ENCODE measurements at places on chromosomes 4 and X.

GRCh38 chr4:24736066-24736465, 59.3 kb upstream of the SOD3 start:
- DNase-seq: no peak

- peak; percentile 34 for DNase-seq
Measured at GRCh38 chr4:101366331-101366730, 19.0 kb upstream of the PPP3CA start.

GRCh38 chr4:145177906-145178538, 2.4 kb downstream of the OTUD4 start:
- no peak for DNase-seq

GRCh38 chr4:148273501-148273986, 168.7 kb downstream of the NR3C2 start:
- DNase-seq: no peak

- no peak for DNase-seq
Measured at GRCh38 chr4:13956947-13957346, 329.4 kb upstream of the BOD1L1 start.

DNA sequence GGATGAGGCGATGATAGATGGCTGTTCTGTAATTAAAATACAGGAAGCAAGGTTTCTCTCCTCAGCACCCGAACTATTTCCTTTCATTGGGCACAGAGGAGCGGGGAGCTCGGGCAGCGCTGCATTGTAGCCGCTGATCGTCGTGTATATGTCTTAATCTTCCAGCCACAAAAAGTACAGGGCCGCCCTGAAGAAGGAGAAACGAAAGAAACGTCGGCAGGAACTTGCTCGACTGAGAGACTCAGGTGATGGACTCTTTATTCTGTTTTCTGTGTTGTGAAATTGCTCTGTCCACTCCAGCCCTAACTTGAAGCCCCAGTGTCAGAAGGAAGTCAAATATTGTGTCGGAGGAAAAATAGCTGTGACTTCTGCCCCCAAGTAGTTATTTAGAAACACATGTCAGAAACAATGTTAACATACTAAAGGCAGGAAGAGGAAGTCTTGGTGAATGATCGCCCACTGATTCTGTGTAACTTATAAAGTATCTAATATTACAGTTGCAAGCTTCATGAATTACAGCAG, 546 bp downstream of the ZRSR2 start:
- peak; percentile 6 for DNase-seq

DNA sequence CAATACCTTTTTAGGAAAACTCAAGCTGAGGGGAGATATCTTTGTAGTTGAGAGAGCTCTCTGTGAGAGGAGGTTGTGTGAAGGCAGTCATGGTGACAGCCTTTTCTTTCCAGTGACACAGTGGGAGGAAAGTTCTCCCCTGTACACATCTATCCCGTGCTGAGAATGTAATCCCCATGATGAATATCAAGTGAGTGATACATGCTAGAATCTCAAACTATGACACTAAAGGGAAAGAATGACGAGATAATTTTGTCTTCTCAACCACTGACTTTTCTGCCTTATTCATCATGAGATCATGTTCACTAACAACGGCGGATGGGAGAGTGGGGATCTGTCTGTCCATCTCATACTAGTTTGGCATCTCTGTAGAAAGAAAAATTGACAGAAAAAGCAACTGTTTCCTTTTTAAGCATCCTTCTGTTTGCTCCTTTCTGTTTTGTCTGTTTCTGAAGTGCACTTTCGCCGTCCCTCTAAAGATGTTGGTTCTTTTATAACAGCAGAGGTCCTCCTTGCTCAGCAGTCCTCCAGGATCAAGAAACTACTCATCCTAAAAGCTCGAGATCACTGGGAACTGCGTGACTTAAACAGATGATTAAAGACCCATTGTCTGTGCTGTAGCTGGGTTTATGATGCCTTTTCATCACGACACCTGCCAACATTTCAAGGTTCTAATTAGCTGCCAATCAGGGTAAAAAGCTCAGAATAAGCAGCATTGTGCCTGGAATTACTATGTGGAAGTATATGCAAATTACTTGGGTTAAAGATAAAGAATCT, 137.6 kb downstream of the DCK start:
- DNase-seq: peak; percentile 68

GRCh38 chr4:145799223-145799622, 119.3 kb downstream of the C4orf51 start:
- no peak for DNase-seq

DNA sequence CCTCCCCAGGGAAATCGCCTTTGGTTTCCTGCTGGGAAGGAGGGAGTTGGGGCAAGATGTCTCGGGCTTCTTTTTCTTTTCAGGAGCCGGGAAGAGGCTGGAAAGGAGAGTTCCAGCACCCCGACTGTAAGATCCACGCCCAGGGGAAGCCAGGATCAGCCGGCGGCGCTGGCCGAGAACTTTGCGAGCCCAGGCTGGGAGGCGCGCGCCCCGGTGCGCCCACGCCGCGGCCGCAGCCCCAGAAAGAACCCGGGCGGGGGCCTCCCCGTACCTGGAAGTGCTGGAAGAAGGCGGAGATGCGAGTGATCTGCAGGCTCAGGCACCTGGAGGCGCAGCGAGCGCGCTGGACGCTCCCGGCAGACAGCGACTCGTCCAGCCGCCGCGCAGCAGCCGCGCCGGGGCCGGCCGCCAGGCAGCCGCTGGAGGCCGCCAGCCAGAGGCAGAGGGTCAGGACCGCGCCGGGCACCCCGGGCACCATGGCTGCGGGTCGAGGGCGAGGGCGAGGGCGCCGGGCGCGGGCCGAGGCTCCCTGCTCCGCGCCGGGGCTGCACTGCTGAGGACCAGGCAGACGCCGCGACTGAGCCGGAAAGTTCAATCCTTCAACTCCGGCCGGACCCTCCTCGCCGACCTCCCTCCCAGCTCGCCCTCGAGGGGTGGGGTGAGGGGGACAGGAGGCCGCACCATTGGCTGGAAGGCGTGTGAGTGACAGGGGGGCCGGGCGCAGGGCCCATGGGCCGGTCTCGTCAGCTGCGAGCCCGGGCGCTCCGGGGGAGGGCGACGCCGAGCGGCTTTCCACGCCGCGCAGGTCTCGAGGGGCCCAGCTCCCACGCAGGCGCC, at the start of gene ANOS1:
Gene ANOS1, minus strand, starts transcription at position 579 of the 837 bp plus-strand sequence. Its CDS starts 101 bp downstream, at position 478.
- no peak for DNase-seq

- no peak for DNase-seq
Measured at GRCh38 chr4:174537634-174538033, 15.3 kb upstream of the HPGD start.

- no peak for DNase-seq
Measured at GRCh38 chr4:97317671-97318070, 825.6 kb downstream of the STPG2 start.

DNA sequence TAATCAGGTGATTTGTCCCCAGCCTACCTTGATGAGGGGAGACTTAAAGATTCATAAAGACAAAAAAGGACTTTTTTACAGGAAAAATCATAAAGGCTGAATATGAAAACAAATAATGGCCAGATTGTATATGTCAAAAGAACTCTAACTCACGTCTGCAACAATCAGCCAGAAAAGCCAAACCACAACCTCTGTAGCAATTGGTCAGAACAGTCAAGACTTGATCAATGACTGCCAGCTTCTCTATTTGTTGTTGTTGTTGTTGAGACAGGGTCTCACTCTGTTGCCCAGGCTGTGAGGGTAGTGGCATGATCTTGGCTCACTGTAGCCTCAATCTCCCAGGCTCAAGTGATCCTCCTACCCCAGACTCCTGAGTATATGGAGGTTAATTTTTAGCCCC, 35.9 kb upstream of the PPA2 start:
- no peak for DNase-seq

- no peak for DNase-seq
Measured at GRCh38 chr4:2619459-2619858, 83.0 kb downstream of the FAM193A start.

GRCh38 chr4:159199826-159200225, 96.9 kb downstream of the RAPGEF2 start:
- DNase-seq: no peak

- DNase-seq: no peak
Measured at GRCh38 chrX:350148-350533, 31.5 kb upstream of the GTPBP6 start.

GRCh38 chr4:88949605-88950004, 107.4 kb downstream of the FAM13A start:
- DNase-seq: no peak

GRCh38 chr4:154908168-154908567, 127.1 kb downstream of the RBM46 start:
- peak; percentile 32 for DNase-seq

DNA sequence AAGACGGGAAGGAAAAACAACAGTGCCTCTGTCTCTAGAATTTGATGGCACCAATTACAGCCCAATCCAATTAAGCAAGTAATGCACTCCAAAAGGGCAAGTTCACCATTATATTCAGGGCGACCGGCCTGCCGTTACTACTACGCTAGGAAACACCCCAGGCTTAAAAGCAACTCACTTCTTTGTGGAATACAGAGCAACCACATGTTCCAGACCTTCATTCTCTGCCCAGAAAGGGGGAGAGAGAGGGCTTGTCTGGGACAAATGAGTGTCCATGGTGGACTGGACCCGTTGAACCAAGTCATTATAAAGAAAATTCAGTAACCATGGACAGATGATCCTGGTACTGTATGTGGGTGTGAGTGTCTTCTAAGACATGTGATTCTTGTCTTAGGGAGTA, 1.6 kb downstream of the KDR start:
- no peak for DNase-seq

GRCh38 chrX:71996826-71997225, 86.2 kb downstream of the NHSL2 start:
- peak; percentile 61 for DNase-seq

DNA sequence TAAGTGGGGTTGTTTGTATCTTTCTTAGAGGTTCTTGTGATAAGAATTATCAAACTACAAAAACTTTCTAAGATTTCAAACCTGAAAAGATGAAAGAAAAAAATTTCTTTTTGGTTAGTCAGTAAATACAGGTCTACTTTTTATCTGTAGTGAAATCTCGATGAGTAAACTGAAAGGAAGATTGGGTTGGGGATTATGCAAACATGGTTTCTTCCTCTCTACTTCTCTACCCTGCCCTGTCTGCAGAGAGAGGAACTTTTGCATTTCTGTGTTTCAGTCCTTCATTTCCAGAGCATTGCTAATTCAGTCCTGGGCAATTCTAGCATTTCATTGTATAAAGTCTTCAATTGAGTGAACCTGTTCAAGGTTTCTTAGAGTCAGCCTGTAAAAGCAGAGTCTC, 51.6 kb upstream of the IL2 start:
- no peak for DNase-seq

DNA sequence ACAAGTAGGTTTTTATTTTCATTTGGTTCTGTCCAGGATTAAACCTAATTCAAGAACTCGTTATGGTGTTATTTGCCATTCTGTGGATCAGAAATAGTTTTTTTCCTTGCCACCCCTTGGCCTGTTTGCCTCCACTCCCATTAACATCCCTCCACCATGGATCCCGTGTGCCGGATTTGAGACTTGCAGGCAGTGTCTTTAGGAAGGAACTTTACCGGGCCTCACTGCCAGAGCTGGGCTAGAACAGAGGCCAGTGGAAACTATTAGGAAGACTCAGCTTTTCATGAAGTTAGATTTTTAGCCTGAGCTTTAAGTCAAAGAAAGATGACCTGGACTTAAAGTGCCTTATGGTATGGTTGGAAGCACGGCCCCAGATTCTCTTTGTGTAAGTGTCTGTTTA, 2.4 kb downstream of the KLHL2 start:
- no peak for DNase-seq

DNA sequence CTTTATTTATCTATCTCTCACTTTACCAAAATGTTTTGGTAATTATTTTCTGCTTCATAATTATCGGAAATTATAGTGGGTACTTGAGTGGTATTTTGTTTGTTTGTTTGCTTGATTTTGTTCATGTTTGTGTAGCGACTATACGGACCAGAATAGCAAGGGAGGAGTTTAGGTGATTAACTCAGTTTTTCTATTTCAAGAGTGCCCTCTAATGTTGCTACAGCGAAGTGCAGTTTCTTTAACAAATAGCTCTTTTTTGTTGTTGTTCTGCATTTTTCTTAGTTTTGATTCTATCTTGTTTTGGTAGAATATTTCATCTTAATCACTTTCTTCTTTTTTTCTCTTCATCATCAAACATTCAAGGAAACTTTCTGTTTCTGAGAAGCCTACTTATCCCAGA, 40.8 kb upstream of the QRFPR start:
- DNase-seq: no peak

- no peak for DNase-seq
Measured at GRCh38 chr4:47368211-47368610, 95.3 kb downstream of the COMMD8 start.

DNA sequence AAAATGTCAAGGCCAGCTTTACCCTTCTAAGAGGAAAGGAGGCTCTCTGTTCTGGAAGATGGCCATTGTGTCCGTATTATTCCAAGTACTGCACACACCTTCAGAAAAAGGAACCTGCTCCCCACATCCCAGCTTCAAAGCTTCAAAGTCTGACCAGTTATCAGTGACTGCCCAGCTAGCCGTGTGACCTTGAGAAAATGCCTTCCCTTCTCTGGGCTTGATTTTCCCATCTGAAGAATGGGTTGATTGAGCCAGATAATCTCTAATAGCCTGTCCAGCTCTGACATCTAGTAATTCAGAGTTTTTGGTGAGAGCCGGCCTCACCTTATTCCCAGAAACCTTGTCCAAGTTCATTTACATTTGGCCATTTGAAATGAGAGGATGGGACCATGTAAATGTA, 3.0 kb downstream of the LONRF3 start:
- no peak for DNase-seq

GRCh38 chr4:79638735-79639134, 230.7 kb upstream of the GK2 start:
- no peak for DNase-seq

DNA sequence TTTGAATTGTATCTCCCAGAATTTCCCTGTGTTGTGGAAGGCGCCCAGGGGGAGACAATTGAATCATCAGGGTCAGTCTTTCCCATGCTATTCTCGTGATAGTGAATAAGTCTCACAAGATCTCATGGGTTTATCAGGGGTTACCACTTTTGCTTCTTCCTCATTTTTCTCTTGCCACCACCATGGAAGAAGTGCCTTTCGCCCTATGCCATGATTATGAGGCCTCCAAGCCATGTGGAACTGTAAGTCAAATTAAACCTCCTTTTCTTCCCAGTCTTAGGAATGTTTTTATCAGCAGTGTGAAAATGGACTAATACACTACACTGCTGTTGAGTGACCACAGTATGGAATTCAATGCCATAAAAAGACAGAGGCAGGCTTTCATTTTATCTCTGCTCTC, 12.2 kb downstream of the CENPC start:
- no peak for DNase-seq

DNA sequence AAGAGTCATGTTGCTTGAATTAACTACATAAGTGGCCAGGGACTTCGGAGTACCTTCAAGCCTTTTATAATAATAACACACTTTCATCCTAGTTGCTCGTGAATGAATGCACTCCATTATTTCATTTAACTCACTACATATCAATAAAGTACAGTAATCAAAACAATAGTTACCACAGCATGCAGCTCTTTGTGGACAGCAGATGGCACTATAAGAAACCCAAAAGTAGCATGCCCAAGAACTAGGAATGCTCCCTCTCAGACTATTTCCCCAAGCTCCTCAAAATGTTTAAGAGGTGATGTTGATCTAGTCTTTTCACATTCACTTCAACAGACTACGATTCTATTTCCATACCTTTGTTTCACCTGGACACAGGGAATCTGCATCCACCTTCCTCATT, 500.8 kb upstream of the DIAPH2 start:
- DNase-seq: no peak

All from AG20443 (cell line).